ENCODE measurements at places on chromosomes 5 and 9.
A peak's percentile ranks its signal among the peaks of the same experiment; 100 is the strongest.

DNA sequence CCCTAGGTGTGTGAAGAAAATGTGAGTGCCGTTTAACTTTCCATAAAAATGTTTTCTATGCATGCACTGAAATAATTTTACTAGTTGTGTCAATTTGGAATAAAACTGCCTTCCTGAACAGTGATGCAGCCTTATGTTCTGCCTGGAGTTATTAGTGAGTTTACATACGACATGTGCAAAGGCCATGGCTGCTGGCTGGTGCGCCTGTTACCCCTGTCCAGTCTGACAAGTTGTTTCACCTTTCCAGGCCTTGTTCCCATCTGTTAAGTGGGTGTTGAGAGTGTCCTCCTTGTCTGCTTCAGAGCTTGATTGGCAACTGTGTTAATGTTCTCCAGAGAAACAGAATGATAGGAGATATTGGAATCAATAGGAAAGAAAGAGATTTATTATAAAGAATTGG is 60.6 kb downstream of the TJP2 start:
- DNase-seq: no peak

- no peak for DNase-seq
These were observed 186.5 kb downstream of the CHSY3 start for GRCh38 chr5:130090569-130091270.

GRCh38 chr5:133782736-133783135 is 170.4 kb upstream of the FSTL4 start:
- no peak for DNase-seq

DNA sequence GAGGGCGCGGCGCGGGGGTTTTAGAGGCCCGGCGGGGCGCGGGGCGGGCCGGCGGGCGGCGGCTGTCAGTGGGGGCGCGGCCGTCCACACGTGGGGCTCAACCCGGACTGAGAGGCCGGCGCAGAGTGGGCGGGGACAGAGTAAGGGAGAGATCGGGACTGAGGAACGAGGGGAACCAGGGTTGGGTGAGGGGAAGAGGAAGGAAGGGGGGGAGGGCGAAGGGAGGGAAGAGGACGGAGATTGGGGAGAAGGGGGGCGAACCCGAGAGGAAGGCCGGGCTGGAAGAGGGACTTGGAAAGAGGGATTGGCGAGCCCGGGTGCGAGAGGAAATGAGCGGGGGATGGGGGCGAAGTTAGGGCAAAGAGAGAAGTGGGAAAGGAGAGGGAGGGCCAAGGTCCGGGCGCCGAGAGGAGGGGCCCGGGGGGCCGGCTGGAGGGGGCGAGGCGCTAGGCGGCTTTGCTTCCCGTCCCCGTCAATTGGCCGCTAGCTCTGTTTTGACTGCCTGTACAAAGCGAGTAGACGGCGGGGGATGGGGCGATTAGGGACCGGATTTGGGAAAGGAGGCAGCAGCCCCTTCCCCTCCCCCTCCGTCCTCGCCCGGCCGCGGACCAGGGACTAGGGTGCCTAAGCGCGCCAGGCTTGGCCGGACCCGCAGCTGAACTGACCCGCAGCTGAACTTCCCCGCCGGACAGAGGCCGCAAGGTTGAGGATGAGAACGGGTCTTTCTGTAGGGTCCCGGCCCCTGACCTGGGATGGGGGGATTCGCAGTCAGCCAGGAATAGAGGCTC is 399 bp upstream of the FBN2 start:
- no peak for DNase-seq

- no peak for DNase-seq
These were observed 593.0 kb downstream of the BNC2 start for GRCh38 chr9:16277471-16277960.

- peak; percentile 41 for DNase-seq
These were observed 28.1 kb downstream of the TMOD1 start for GRCh38 chr9:97529363-97530076.

GRCh38 chr5:66151030-66151429 is 6.9 kb downstream of the SREK1 start:
- DNase-seq: no peak

DNA sequence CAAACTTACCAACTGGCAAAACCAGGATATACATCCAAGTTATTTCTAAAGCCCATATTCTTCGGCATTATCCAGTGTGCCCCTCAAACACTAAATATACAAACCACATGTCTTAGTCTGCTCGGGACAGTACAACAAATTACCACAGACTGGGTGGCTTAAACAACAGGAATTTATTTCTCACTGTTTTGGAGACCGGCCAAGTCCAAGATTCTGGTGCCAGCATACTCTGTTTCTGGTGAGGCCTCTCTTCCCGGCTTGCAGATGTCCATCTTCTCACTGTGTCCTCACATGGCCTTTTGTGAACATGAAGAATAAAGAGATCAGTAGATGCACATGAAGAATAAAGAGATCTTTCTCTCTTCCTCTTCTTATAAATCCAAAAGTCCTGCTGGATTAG is 12.9 kb upstream of the SLCO6A1 start:
- peak; percentile 84 for DNase-seq

- peak; percentile 56 for DNase-seq
These were observed 802 bp downstream of the SPIN1 start for GRCh38 chr9:88388886-88389605.

DNA sequence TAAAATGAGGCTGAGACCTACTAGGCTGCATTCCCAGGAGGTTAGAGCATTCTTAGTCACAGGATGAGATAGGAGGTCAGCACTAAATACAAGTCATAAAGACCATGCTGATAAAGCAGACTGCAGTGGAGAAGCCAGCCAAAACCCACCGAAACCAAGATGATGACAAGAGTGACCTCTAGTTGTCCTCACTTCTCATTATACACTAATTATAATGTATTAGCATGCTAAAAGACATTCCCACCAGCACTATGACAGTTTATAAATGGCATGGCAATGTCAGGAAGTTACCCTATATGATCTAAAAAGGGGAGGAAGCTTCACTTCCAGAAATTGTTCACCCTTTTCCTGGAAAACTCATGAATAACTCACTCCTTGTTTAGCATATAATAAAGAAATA is 88.6 kb downstream of the PLPPR1 start:
- no peak for DNase-seq

- DNase-seq: no peak
These were observed 180.0 kb downstream of the FGF18 start for GRCh38 chr5:171599411-171599810.

DNA sequence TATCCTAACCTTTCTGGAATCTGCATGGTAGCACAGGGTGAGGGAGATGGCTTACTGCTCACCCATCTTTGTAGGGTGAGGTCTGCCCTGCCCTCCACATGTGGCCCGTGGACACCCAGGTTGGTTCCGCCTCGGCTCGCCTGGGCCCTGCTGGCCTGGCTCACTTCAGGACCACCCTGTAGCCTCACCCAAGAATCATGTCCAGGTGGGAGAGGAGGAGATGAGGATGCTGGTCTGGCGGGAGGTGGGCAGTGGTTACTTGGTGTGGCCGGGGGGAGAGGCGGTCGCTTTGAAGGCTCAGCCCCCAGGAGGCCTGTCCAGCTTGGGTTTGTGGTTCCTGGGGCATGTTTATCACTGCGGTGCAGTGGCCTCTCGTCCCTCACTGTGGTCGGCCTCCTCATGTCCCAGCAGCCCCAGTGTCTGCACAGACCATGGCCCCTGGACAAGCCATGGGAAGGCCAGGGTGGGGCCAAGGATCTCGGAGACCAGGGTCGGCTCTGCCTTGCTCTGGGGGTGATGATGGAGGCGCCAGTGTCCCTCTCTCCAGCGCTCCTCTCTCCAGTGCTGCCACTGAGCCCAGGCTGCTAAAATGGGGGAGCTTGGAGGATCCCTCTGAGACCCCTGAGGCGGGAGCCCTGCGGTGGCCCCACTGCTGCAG is 4.6 kb downstream of the OBP2B start:
- no peak for DNase-seq

- DNase-seq: peak; percentile 30
These were observed 106.4 kb downstream of the CDK5RAP2 start for GRCh38 chr9:120473608-120474007.

DNA sequence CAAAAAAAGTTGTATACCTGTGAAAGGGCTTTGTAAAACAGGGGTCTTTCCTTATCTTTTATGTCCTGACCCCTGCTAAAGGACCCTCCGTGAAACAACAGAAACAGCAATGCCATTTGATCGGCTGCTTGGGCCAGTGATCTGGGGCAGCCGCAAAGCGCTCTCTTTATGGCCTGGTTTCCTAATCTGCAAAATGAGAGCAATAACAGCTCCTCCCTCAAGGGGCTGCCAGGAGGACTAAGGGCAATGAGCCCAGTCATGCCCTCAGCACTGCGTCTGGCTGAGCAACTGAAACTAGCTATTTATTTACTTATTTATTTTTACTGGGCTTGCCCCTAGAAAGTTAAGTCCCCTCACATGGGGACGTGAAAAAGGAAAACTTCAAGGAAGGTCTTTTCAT is 18.3 kb downstream of the CMBL start:
- DNase-seq: no peak

GRCh38 chr5:35096216-35096615 is 48.5 kb upstream of the AGXT2 start:
- no peak for DNase-seq

DNA sequence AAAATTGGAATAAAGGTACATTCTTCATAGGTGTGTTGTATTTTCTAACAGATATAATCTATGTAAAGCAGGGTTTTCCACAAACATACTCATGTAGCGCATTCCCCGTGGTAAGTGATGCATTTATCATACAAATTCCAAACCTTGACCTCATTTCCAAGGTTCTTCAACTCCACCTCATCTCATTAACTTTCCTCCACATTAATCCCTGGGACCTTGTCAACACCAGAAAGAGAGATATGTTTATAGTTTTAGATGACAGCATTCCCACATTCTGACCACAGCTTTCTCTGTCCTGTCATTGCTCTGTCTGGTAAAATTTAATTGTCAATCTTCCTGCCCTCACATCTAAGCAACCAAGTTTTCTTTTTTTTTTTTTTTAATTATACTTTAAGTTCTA is 415.1 kb downstream of the TMEM161B start:
- no peak for DNase-seq

DNA sequence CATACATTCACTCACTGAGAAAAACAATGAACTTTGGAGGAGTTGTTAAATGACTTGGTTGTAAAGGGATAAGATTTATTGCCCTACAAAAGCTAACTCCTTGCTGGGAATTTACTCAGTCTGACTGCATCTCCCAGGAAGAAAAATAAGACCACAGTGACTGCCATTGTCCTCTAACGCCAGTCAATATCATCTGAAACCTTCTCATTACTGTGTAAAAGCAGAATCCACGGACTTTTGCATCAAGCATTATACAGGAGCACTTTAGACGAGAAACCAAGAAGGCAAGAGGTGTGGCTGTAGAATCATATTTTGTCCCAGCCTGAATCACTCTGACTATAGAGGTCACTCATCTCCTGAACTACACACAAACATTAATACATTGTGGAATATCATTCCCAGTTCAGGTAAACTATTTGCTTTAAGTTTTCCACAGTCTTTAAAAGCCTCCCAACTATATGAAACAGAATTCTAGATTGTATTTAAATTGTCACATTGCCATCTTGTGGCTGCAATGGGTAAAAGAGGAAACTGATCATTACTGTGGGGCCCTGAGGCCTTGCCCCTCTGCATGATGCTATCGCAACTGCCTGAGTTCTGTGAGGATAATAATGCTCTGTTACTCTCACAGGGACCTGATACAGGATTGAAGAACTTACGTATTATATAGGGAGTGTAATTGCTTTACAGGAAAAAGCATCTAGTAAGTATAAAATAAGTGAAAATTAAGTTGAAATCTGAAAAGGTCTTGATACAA is 142.9 kb downstream of the SLCO4C1 start:
- peak; percentile 14 for DNase-seq

DNA sequence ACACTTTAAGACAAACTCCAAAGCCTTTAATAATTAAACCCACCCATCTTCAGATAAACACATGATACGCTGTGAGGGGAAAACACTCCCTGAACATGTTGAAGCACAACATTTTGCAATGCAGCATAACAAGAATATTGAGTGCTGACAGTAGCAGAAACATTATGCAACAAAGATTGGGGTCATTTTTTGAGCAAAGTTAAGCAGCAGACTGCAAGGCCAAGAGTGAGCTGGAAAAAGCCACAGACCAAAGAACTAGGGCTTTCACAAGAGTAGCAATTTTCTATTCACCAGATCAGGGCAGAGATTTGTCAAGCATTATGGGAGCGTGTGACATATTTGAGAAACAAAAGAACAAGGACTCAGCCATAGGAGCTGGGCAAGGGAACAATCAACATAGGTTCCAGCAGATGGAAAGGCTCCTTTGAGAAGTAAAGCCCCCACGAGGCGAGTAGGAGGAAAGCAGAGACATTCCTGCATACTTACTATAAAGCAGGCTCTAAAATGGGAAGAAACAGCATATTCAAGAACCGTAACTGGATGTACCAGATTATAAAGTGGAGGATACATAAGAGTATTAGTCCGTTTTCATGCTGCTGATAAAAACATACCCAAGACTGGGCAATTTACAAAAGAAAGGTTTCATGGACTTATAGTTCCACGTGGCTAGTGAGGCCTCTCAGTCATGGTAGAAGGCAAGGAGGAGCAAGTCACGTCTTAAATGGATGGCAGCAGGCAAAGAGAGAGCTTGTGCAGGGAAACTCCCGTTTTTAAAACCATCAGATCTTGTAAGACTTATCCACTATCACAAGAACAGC is 4.8 kb upstream of the TTC23L start:
- no peak for DNase-seq

DNA sequence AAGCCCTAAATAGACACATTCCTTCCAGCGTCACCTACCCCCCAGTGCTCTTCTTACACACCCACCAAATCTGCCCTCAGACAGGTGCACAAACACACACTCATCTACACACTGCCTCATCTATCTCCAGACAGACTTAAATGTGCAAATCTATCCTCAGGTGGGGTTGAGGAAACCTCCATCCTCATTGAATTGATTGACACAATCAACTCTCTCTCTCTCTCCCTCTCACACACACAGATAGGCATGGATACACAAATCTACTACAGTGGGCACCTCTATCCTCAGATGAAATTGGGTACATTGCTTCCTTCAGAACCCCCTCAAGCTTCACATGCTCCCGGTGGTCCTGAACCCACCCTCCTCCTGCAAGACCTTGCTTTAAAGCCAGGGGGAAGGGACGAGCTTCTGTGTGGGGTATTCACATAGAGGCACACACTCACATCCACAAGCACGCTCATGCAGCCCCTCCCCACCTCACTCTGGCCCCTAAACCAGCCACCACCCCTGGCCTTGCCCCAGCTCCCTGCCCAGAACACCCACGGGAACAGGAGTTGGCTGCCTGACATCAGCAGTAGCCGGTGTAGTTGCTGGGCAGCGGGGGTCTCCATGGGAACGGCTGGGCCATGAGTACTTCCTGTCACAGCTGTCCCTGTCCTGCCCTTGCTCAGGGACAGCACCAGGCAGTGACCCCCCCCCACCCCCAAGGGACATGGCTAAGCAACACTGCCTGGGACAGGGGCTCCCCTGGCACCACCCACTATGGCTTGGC is 22.8 kb downstream of the PCDH1 start:
- no peak for DNase-seq

Data from putamen (tissue), 1 donor.